ENCODE measurements at places on chromosomes 5 and 9.
A peak's percentile ranks its signal among the peaks of the same experiment; 100 is the strongest.

- no peak for DNase-seq
These were observed 459.9 kb upstream of the NMUR2 start for GRCh38 chr5:152864991-152865390.

DNA sequence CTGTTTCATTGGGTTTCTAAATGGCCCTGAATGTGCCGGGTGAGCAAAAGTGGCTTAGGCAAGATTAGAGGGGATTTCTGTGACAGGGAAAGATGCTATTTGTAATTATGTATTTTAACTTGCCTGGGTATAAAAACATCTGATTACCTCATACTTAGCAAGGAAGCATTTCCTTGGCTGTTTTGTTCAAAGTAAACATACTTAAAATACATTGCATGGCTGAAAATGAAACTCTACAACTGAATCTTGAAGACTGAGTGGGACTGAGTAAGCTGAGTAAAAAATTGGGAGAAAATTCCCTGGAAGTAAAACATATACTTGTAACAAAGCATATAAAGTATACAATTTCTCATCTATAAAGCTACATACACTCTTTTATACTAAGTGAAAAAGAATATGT is 197.5 kb downstream of the IRX1 start:
- no peak for DNase-seq

- DNase-seq = peak; percentile 85
These were observed 27.3 kb upstream of the FGF1 start for GRCh38 chr5:142713121-142713706.

DNA sequence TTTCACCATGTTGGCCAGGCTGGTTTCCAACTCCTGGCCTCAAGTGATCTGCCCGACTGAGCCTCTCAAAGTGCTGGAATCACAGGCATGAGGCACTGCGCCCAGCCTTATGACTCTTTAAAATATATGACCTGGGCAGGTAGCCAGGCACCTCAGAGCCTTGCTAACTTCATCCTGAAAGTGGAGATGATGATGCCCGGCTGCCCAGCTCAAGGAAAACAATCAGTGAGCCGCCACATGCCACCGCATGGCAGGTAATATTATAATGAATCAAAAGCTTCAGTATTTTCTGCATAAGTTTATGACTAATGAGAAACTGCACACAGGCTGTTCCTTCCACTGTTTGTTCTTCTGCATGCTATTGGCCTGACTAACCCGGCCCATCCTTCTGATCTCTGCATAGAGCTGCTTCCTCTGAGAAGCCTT is 30.4 kb upstream of the DMRT1 start:
- DNase-seq = no peak

GRCh38 chr5:16095612-16096011 is 84.0 kb downstream of the MARCHF11 start:
- DNase-seq = no peak

GRCh38 chr9:35690614-35691333 is 1.0 kb upstream of the TPM2 start:
- DNase-seq = peak; percentile 70

DNA sequence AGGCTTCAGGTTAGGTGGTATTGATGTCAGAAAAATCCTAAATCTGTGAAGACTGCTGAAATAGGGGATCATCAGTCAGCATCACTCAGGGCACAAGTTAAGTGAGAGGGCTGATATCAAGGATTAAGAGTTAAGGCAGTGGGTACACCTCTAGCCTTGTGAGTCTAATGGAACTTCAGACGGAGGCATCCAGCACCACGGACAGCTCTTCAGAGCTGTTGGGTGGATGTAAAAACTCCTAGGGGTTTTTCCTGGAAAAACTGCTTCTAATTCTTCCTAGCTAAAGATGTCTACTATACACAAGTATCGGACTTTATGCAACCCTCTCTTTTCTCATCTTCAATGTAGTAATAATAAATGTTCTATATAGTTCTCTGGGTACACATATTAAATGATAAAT is 165.9 kb downstream of the SH3GL2 start:
- DNase-seq = peak; percentile 18

GRCh38 chr5:174354571-174354970 is 309.1 kb downstream of the NSG2 start:
- no peak for DNase-seq

GRCh38 chr5:93279296-93279963 is 301.6 kb downstream of the NR2F1-AS1 start:
- DNase-seq = no peak

- no peak for DNase-seq
These were observed 93.0 kb upstream of the ANKRD55 start for GRCh38 chr5:56326116-56326515.

GRCh38 chr5:134659922-134660321 is 11.3 kb downstream of the SEC24A start:
- no peak for DNase-seq

- peak; percentile 81 for DNase-seq
These were observed 116.1 kb upstream of the RASA1 start for GRCh38 chr5:87151547-87151946.

DNA sequence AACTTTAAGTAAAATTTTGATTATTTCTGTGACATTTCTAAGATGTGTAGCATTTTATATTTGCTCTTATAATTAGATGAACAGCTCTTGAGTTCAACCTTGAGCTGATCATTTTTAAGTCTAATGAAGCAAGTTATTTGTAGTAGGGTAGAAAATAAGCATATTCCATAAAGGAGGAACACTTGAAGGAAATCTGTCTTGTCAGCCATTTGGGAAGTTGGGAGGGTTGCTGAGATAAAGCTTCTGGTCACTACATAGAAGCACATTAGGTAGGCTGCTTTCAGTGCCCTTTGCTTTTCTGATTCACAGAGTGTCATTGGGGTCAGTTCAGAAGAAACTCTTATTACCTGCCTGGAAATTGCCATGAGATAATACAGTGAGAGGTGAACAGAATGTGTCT is 44.1 kb downstream of the SEC24A start:
- DNase-seq = no peak

- DNase-seq = no peak
These were observed 130.9 kb downstream of the CD180 start for GRCh38 chr5:67065696-67066095.

GRCh38 chr5:131230406-131230805 is 33.4 kb upstream of the CDC42SE2 start:
- peak; percentile 24 for DNase-seq

DNA sequence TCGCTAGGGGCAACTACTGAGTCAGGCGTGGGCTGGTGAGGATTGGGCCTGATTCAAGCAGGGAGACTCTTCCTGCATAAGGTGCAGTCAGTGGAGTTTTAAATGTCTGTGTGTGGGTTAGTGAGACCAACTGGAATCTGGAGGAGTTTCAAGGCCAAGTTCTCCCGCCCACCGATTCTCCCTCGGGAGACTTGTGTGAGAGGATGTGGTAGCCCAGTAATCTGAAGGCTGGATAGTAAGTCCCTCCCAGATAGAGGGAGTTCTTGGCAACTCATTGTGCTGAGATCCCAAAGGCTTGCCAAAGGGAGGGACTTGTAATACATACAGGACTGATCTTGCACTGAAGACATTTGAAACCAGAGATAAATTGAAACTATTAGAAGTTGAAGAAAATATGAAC is 51.8 kb downstream of the WDR36 start:
- peak; percentile 97 for DNase-seq

DNA sequence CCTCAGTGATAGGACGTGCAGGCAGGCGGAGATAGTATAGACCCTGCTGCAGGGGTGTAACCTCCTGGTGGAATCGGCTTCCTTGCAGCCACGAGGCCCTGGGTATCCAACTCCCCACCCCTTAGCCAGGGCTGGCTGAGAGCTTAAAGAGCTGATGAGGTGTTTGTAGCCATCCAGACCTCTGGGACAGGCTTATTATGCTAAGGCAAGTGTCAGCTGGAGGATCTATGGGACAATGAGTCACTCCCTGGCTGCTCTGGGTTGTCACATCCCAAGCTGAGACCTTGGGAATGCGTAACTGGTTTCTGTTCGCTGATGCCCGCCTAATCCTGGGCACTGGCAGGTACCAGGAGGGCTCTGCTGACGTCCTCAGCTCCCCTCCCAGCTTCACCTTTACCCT is 38.9 kb downstream of the DAB2IP start:
- DNase-seq = no peak

DNA sequence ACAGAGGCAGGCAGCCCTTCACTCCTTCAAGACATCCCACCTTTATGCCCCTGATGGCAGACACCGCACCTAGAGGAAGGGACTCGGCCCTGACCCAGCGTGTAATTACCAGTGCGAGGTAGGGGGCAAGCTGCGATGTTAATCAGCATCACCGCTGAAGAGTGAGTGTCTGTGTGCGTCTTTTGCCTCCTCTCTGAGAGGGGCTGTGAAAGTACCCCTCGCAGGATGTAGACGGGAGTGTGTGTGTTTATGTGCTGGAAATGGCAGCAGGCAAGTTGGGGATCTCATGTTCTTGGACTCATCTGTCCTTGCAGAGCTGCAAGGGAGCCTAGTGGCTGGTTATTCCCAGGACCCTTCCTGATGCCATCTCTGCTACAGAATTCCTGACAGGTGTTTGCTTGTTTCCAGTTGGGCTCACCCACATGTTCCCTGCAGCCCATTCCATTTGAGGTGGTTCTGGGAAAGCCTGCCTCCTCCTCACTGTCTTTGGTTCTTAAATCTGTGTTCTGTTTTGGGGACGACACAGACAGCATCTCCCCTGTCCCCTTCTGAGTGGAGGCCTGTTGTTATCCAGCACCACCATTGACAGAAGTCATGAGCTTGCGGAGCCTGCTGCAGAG is 70.5 kb downstream of the ZNF618 start:
- no peak for DNase-seq

- DNase-seq = no peak
These were observed 551.7 kb downstream of the RAB3C start for GRCh38 chr5:59134471-59135163.

DNA sequence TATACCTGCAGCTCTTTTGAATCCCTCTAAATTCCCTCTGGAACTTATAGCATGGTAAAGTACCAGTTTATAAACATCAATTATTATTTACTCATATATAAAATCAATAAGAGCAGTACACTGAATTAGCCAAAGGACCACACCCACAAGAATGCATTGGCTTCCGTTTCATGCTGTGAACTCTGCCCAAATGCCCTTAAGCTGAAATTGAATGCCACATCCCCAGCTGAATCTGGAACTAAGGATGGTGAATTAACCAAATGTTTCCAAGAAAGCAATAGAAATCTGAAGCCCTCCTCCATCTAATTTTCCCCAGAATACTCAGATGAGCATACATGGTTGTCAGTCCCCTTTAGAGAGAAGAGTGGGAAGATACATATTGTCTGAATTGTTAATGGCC is 436.4 kb upstream of the FTMT start:
- no peak for DNase-seq

GRCh38 chr9:137688725-137689124 is 69.9 kb downstream of the EHMT1 start:
- DNase-seq = no peak

- DNase-seq = peak; percentile 85
These were observed 330.6 kb upstream of the MEF2C start for GRCh38 chr5:89213573-89213972.

DNA sequence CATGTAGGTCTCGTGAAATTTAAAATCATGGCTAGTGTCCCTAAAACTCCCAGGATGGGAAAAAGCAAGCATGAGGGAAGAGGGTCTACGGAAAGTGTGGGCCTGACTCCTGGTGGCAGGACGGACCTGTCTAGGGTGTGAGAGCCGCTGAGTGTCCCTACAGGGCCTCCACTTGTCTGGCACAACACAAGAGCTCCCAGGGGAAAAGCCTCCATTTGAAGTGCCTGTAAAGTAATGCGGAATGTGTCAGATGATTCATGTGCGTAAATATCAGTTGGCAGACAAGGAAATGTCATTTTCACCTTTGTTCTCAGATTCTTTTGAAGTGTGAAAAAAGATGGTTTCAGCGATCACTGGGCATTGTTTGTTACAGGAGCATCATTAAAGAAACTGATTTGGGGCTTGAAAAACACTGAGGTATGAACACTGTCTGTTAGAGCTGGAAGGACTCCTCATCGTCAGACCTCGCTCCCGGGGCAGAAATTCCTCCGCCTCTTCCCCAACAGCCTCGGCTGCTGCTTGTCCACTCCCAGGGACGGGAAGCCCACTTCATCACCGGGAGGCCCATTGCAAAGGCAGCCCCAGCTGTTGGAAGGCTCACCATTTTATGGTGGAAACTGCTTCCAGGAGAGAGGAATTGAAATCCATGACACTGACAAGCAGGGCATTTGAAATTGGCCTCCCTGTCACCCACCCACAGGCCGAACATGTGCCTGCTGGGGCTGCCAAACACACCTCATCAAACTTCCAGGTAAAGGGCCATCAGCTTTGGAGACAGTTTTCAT is 240.8 kb downstream of the FSTL4 start:
- DNase-seq = no peak

DNA sequence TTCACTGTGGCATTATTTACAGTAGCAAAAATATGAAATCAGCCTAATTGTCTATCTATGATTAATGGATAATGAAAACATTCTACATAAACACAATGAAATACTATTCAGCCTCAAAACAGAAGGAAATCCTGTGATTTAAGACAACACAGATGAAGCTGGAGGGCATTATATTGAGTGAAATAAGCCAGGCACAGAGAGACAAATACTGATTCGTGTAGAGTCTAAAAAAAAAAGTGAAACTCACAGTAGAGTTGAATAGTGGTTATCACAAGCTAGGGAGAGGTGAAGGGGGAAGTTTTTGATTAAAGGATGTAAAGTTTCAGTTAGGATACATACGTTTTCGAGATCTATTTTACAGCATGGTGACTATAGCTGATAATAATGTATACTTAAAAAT is 122.2 kb downstream of the ADAMTS6 start:
- DNase-seq = no peak

- peak; percentile 37 for DNase-seq
These were observed 134.4 kb downstream of the ATG10 start for GRCh38 chr5:82106207-82106606.

GRCh38 chr5:100595812-100596173 is 60.6 kb downstream of the FAM174A start:
- DNase-seq = no peak

DNA sequence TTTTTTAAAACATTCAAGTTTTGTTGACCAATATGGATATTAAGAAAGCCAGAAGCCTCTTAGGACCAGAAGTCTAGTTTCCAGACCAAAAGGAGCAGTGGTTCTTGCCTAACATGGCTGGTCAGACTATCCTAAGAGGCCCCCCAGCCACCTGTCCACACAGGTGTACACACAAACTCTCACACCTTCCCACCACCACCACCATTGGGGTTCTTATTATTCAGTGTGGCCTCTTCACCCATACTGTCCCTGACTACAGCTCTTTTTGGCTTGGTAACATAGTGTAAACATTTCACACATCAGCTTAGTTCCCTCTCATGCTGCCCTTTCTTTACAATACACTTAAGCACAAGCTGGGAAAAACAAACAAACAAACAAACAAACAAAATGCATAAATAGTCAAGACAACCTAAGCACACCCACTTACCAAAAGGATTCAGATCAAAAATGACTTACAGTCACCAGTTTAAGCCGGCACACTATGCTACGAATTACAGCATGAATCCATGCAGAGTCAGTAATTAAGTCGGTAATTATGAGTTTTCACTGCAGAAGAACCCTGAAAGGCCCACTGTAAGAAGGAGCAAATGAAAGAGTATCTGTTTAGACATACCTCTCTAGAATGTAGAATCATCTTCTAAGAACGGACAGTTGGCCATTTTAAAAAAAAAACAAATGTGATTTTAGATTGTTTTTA is 9.5 kb downstream of the LHFPL2 start:
- no peak for DNase-seq

- peak; percentile 85 for DNase-seq
These were observed at the start of gene PCDHGA12 for GRCh38 chr5:141430332-141431113. TSS of gene PCDHGA12 (plus strand) at chr5:141430507. CDS start at chr5:141430760, 253 bp downstream.

GRCh38 chr5:143571642-143572624 is 168.4 kb upstream of the NR3C1 start:
- DNase-seq = no peak
